Left ventricle myocardium inferior (tissue), 1 donor: ENCODE measurements at places on chromosomes 5 and 9. TPM values are rescaled to one million over a fixed set of nuclear protein-coding genes. Genes with fewer than 3 reads are reported as not detected.

DNA sequence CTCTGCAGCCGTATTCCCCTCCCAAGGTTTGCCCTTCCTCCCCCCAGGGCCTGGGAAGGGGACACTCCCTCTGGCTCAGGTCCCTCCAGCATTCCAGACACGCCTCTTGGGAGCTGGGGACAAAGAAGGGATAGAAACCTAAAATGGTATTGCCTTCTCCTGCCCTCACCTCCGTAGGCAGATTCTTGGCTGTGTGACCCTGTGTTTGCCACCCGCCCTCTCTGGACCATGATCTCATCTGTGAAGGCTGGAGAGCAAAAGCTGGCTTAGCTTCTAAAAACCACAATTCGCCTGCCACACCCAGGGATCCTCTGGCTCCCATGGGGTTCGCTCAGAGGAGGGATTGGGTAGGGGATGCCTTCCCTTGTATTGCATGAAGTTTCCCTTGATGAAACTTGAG lies 7.7 kb downstream of the AQP3 start:
- peak overlapping the region; percentile 64 for H3K27ac ChIP-seq
- no peaks in the 10 kb centered on the region for H3K36me3 ChIP-seq
- H3K4me3 ChIP-seq, result no peak overlapping the region
- H3K27me3 ChIP-seq, result peaks cover 22% of the 10 kb centered on the region
- H3K4me1 ChIP-seq, result peaks cover 34% of the 10 kb centered on the region
- DNase-seq, result no peak

- no peaks in the 10 kb centered on the region for H3K36me3 ChIP-seq
- no peak for DNase-seq
- peaks cover 9% of the 10 kb centered on the region for H3K27me3 ChIP-seq
Observed at GRCh38 chr5:61919920-61920319, 386.1 kb upstream of the KIF2A start.

DNA sequence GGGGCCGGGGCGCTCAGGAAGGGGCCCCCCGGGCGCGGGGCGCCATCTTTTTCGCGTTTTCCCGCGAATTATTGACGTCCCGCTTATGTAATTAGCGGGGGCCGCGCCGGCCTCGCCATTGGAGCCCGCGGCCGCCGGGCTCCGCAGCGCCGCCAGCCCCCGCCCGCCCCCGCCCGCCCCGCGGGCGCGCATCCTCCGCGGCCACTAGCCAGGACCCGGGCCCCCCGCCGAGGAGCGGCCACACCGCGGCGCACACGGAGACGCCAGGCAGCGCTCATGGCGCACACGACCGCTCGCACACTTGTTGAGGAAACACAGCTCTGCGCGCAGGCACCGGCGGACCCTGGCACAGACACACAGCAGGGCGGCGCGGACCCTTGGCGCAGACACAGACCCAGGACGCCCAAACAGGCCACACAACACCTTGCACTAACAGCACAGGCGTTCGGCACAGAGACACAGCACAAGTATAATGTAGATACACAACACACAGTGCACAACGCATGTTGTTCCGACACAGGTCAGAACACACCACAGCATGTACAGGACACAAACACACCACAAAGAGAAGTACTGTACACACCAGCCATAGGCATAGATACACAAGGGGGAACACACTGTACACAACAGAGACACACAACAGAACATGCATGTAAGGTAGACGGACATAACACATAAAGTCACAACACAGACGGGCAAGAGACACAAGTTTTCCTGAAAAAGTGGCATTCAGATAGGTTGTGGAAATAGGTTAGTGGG lies 467 bp upstream of the PHF19 start:
- no peaks in the 10 kb centered on the region for H3K36me3 ChIP-seq
- peak overlapping the region; percentile 95 for H3K27ac ChIP-seq
- no peaks in the 10 kb centered on the region for H3K27me3 ChIP-seq
- DNase-seq, result peak; percentile 74
- peaks cover 21% of the 10 kb centered on the region for H3K4me1 ChIP-seq
- H3K4me3 ChIP-seq, result peak overlapping the region; percentile 87

- H3K36me3 ChIP-seq, result no peaks in the 10 kb centered on the region
- H3K27me3 ChIP-seq, result peaks cover 100% of the 10 kb centered on the region
- no peak for DNase-seq
- H3K27ac ChIP-seq, result no peak overlapping the region
Observed at GRCh38 chr9:21974343-21974721, 19.9 kb downstream of the CDKN2A start.

GRCh38 chr5:55911784-55912653 lies 60.9 kb downstream of the IL31RA start:
- no peak overlapping the region for H3K4me3 ChIP-seq
- no peak overlapping the region for H3K27ac ChIP-seq
- no peaks in the 10 kb centered on the region for H3K27me3 ChIP-seq
- no peaks in the 10 kb centered on the region for H3K4me1 ChIP-seq
- DNase-seq, result no peak

GRCh38 chr9:38375572-38375963 lies 16.9 kb upstream of the ALDH1B1 start:
- H3K27me3 ChIP-seq, result peaks cover 10% of the 10 kb centered on the region
- peaks cover 1% of the 10 kb centered on the region for H3K4me1 ChIP-seq
- no peak for DNase-seq
- no peak overlapping the region for H3K4me3 ChIP-seq

DNA sequence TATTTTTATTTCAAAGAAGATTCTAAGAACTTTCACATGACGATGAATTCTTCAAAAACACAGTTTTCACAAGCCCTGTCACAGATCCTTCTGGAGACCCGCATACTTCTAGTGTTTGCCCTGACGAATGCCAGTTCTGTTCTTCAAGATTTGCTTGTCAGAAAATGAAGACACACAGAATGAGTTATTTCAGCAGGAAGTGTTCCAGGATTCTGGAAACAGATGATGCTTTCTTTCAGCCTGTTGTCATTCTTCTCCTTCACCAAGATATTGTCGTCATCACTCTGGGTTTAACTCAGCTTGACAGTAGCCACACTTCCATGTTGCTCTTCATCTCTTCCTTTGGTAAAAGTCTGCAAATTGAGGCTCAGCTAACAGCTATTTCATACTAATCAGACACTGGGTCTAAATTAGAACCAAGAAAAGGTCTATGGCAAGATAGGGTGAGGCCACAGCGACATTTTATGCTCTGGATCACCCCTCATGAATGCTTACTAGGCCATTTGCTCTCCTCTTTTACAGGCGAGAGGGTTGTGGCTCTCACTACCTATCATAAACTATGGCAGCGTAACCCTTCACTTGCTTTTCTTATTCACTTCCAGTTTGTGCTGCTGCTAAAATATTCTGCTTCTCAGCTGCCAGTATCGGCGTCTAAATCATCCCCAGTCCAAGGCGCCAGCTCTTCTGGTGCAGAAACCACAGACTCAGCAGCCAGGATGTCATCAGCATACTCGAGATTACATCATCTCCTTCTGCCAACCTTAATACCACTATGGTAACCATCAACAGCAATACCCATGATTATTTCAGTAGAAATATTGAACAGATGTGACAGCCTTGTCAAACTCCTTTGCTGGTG lies 159.6 kb upstream of the TBCA start:
- H3K4me1 ChIP-seq, result no peaks in the 10 kb centered on the region
- H3K27ac ChIP-seq, result no peak overlapping the region
- no peak for DNase-seq
- no peak overlapping the region for H3K4me3 ChIP-seq
- no peaks in the 10 kb centered on the region for H3K36me3 ChIP-seq

DNA sequence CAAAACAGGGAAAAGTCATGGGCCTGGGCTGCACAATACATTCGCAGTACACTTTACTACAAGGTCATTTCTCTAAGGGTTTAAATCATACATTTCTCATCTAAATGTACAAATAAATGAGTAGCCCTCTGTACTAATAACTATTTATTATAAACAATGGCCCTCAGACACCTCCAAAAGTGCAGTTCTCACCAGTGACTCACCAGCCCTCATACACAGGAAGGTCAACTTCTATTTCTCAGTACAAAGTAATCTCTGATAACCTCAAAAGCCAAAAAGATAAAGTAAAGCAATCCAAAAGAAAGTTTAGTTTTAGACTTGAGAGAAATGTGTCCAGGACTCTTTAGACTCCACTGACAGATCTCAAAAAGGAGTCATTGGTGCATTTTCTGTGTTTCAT lies 1258.1 kb upstream of the CDH6 start:
- no peaks in the 10 kb centered on the region for H3K36me3 ChIP-seq
- no peak overlapping the region for H3K27ac ChIP-seq
- DNase-seq, result no peak
- H3K4me3 ChIP-seq, result no peak overlapping the region
- H3K27me3 ChIP-seq, result no peaks in the 10 kb centered on the region

DNA sequence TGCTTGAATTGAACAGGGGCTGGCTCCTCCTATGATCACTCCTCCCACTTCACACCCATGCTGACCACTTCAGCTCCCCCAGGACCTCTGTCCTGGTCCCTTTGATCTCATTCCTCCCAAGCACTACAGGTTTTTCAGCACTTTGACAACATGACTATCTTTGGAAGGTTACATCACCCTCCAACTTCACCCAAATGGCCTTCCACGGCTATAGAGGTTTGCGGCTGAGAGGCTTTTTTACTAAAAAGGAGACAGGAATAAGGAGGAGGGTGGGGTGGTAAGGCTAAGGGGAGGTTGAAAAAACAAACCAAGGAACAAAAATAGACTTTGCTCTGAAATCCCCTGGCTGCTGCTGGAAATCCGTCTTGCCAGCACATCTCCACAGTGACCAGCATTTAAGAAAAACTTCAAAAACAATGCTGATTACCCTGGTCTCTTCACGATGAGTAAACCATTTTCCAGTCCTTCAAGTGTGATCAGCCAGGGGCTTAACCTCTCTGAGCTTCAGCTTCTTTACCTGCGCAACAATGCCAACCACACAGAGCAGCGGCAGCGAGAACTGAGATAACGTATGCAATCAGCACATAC lies 102.7 kb downstream of the DPYSL3 start:
- H3K36me3 ChIP-seq, result peaks cover 17% of the 10 kb centered on the region
- H3K27me3 ChIP-seq, result no peaks in the 10 kb centered on the region
- peaks cover 69% of the 10 kb centered on the region for H3K4me1 ChIP-seq
- H3K4me3 ChIP-seq, result no peak overlapping the region

DNA sequence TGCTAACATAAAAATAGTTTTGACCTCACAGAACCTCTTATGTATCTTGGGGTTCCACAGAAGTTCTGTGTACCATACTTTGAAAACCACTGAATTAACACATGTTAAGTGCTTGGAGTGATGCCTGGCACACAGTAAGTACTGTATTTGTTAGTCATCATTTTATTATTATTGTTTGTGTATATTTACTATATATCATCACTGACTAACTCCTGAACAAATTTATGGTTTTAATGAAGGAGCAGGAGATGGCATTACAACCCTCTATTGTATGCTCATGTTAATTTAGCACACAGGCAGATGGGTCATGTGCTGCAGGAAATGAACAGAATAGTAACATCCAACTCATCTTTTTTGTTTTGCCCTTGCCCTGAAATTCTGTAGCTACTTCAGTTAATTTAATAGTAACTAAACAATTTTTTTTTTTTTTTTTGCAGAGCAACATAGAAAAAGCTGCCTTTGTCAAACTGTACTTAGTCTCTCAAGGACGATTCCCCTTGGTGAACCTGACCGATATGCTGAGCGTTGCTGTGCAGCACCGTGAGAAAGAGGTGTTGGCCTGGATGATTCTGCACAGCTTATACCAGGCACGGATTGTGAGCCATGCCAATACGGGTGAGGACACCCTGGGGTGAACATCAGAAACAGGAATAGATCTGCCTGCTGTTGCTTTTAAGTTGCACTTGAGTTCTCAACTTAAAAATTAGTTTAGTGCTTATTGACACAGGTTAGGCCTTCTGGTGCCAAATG lies 45.4 kb downstream of the HACD4 start:
- H3K4me3 ChIP-seq, result no peak overlapping the region
- H3K27ac ChIP-seq, result no peak overlapping the region
- H3K27me3 ChIP-seq, result no peaks in the 10 kb centered on the region
- H3K4me1 ChIP-seq, result peaks cover 7% of the 10 kb centered on the region

DNA sequence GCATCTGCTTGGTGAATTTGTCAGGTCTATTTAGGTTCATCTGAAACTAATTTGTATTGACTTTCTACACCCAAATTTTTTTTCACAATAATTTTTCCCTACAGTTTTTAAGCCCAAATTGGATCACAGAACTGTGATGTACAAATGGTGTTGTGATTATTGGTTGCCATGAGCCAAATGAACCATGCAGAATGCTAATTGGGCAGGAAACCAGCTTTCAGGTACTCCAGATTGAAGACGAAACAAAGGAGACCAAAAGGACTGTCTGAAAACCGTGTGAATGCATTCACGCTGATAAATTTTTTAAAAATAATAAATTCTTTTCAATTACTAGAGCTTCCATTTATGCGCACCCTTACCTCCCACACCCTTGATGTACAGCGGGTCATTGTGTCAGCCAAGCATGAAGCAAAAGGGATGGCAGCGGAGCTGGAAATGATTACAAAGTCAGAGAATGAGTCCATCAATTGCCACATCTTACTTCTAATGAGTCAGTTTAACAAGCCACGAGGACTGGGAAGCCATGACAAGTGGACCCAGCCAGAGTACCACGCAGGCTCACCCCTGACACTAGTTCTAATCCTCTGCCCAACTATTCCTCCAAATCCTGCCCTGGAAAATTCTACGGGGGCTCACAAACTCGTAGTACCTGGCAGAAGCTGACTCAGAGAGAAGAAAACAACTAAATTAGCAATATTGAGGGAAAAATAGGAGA lies 66.5 kb downstream of the SEMA6A start:
- H3K27me3 ChIP-seq, result no peaks in the 10 kb centered on the region
- H3K27ac ChIP-seq, result no peak overlapping the region
- DNase-seq, result no peak
- peaks cover 4% of the 10 kb centered on the region for H3K36me3 ChIP-seq

DNA sequence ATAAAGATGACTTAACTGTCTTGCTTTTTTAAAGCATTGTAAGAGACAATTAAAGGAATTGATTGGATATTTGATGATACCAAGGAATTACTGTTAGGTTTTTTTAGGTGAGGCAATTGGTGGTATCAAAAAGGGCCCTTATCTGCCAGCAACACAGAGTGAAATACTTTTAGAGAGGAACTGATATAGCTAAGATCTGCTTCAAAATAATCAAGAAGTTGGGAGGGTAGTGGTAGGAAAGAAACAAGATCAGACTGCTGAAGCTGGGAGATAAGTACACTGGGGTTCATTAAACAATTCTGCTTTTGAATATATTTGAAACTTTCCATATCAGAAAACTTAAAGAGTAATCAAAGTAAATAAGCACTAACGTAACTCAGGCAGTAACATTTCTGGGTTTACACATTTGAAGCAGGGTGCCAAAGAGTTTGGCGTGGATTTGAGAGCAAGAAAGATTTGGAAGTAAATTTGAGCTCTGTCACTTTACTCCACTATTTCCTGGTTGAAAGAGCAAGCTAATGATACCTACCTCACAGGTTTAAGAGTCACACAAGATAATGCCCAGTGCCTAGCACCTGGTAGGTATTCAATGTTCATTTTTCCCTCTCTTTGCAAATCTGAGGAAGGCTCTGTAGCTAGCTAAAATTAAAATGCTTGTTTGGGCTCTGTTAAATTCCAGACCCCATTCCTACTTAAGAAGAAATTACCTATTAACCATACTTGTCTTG lies 6.9 kb downstream of the ERMP1 start:
- no peak overlapping the region for H3K4me3 ChIP-seq
- H3K4me1 ChIP-seq, result peaks cover 11% of the 10 kb centered on the region
- peaks cover 44% of the 10 kb centered on the region for H3K36me3 ChIP-seq
- DNase-seq, result no peak
- H3K27ac ChIP-seq, result no peak overlapping the region
- no peaks in the 10 kb centered on the region for H3K27me3 ChIP-seq

GRCh38 chr9:91884696-91885687 lies 65.0 kb downstream of the ROR2 start:
- H3K4me3 ChIP-seq, result no peak overlapping the region
- no peaks in the 10 kb centered on the region for H3K36me3 ChIP-seq
- DNase-seq, result no peak
- peaks cover 30% of the 10 kb centered on the region for H3K27me3 ChIP-seq
- H3K27ac ChIP-seq, result no peak overlapping the region

The PLEKHG4B gene
- not detected for total RNA-seq

The LECT2 gene
- not detected for total RNA-seq

The MSX2 gene
- total RNA-seq, result 2.3 TPM

The FAM219A gene
- total RNA-seq, result 22.9 TPM

The C5orf52 gene
- total RNA-seq, result not detected

The IFNA13 gene
- not detected for total RNA-seq
